HS-5 (cell line): ENCODE measurements at places on chromosomes 1 and 21.
A peak's percentile ranks its signal among the peaks of the same experiment; 100 is the strongest.

DNA sequence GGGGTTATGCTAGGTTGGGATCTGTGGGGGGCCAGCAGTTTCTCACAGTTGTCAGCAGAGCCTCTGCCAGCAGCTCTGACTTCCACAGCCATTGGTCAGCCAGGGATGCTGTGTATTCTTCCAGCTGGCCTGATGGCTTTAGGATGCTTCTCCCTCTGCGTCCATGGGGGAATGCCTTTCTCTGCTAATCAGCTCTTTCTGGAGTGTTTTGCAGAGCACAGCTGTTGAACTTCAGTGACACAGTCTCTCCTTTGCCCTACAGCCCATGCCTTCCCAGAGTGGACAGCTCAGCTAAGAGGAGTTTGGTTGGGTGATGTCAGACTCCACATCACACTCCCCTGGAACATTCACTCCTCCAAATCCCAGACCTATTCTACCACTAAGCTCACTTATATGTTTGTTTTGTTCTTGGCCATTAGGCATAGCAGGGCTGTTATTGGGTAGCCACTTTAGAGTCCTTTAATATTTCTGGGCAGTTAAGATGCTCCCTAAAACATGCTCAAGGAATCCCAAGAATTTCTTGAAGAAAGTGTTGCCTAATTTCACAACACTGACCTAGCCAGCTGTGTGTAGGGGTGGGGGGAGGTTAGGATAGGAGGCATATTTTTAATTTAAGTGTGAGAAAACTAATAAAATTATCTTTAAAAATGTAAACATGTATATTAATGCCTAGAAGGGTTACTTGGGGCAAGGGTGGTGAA lies 75.3 kb upstream of the KIAA0040 start:
- no peak for DNase-seq

GRCh38 chr1:218983848-218984247 lies 189.8 kb upstream of the LYPLAL1 start:
- no peak for DNase-seq

- DNase-seq, result peak; percentile 68
These were observed 45.5 kb upstream of the AIM2 start for GRCh38 chr1:159122005-159122621.

DNA sequence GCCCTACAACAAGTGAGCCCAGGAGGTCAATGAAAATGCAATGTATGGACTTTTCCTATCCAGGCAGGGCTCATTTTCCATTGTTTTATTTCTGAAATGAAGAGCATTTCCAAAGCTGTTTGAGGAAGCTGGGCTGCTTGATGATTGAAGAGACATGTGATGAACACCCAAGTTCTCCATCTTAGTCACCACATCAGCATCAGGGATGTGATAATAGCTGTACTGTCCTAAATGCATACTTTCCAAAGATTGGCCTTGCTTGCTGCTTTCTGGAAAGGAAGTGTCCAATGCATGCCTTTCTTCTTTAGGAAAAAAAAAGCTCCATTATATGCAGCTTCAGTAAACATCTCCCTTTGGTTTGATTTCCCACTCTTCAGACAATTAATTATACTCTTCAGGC lies 425.9 kb upstream of the RUNX1 start:
- no peak for DNase-seq

- DNase-seq, result no peak
These were observed 245.3 kb downstream of the SLC45A1 start for GRCh38 chr1:8562881-8563865.

DNA sequence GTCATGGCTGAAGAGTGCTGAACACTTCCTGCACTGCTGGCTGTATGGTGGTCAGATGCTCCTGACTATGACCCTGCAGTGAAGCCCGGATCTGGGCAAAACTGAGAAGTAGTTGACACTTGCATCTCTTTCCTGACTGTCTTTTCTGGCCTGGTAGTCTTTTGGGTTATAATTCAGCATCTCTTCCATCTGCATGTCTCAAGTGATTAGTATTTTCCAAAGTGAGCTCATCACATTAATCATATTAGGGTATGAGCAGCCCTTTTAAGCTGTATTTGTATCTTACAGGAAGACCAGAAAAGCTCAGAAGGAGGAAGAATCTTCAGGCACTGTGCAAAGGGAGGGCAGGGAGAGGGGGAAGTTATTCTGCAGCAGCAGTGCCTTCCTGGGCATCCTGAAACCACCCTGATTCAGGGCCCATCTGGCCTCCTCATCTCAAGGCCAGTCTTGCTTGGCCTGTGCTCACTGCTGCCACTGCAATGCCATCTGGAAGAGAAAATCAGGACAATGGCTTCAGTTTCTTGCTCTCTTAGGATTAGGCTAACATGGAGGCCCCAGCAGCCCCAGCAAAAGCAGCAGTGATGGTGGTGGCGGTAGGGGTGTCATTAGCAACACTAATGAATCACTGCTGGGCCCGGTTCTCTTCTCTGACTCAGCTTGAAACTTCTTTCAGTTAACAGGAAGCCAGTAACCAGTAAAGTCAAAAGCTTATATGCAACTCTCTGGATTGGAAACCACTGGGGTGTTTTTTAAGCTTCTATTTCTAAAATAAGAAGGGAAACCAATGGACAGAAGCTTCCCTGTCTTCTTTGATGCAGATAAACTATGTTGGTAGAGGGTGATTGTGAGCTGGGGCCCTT lies 63.3 kb upstream of the WDR26 start:
- peak; percentile 88 for DNase-seq

DNA sequence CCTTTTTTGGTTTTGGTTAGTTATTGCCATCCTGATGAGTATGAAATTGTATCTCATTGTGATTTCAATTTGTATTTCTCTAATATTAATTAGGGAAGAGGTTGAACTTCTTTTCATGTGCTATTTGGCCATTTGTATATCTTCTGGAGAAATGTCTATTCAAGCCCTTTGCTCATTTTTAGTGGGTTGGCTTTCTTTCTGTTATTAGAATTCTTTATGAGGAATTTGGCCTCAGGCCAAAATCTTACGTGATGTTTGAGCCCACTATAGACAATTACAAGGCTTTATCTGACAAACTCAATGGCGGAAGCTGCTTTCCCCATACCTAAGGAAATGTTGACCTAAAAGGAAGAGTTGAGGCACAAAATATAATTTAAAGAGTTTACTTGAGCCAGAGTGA lies 32.9 kb downstream of the IVNS1ABP start:
- DNase-seq, result no peak

GRCh38 chr1:155197901-155198546 lies 9.7 kb downstream of the THBS3 start:
- no peak for DNase-seq

- DNase-seq, result no peak
These were observed 771 bp downstream of the EIF4G3 start for GRCh38 chr1:21175670-21176581.

DNA sequence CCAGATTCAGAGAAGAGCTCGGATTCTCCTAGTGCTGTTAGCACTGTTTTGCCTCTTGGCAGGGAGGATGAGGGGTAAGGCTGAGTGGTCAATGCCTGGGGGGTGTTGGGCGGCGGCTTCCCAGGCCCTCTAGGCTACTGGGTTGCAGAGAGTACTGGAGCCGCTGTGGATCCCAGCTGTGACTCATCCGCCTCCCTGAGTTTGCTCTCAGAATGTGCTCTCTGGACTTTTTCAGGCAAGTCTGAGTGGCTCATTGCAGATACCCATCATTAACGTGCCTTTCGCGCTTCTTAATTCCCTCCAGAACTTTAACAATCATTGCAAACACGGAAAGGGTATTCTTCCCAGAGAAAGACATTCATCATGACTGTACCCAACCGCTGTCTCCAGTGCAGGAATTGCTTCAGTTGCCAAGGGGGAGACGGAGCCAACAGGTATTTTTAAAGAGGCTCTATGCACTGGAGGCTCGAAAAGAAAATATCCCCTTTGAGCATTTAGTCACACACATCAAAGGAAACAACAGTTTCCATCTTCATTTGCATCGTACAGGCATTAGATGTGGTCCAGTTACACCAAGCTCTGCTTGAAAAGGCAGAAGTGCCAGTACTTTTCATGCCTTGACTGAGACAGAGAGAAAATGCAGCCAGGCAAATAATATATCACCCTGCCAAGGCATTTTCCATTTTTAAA lies 14.4 kb upstream of the CAMTA1 start:
- no peak for DNase-seq

GRCh38 chr21:39051588-39051949 lies 131.7 kb downstream of the PSMG1 start:
- peak; percentile 63 for DNase-seq

- no peak for DNase-seq
These were observed 34.3 kb upstream of the CCDC27 start for GRCh38 chr1:3717715-3718601.

GRCh38 chr1:206770531-206771337 lies at the start of gene IL19:
Gene IL19, plus strand, starts transcription at chr1:206770773. Its CDS starts 65,890 bp downstream, at chr1:206836663.
- no peak for DNase-seq

GRCh38 chr1:114549137-114549536 lies 32.3 kb downstream of the BCAS2 start:
- DNase-seq, result no peak

DNA sequence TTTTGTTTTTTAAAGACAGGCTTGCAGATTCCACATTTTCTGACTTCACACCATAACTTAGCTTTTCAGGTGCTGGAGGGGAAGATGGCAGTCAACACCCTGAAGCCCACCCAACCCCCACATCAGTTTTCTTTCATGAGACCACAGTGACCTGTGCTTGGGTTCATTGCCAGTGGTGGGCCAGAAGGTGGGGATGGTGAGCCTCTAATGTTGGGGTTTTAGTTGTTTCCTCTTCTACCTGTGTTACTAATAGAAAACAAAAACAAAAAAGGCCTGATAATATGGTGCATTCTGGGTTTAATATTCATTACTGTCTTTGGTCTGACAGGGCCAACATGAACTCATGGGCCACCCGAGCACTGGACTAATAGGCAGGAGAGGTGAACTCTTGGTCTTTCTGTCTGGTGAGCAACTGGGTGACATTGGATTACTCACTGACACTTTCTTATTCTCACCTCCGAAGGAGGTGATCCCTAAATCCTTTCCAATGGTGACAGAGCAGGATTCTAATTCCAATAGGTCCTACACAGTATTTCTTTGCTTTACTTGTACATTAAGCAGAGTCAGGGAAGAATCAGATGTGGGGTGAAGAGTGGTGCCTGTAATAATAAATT lies 132.8 kb downstream of the CLIC6 start:
- no peak for DNase-seq

DNA sequence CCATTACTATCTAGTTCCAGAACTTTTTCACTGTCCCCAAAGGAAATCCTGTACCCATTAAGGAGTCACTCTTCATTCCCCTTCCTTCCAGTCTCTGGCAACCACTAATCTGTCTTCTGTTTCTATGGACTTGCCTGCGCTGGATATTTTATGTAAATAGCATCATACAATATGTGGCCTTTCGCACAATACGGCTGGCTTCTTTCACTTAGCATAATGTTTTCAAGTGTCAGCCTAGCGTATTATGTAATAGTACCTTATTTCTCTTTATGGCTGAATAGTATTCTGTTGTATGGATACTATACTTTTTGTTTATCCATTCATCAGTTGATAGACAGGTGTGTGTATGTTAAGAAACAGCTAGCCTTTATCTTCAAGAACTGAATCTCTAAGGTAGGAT lies 14.3 kb downstream of the ATF3 start:
- DNase-seq, result no peak

DNA sequence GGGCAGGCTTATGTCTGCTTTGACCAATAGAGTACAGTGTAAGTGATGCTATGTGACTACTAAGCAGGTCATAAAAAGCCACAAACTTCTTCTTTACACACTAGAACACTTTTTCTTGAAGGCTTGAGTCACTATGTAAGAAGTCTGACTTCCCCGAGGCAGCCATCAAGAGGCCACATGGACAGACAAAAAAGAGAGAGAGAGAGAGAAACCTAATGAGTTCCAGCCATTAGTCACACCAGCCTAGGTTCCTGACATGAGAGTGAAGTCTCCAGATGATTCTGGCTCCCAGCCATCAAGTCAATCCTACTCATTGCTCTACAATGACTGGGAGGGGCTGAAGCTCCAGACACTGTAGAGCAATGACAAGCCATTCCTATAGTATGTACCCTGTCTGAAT lies 101.4 kb downstream of the LHX9 start:
- peak; percentile 96 for DNase-seq

GRCh38 chr1:44636083-44636687 lies 38.1 kb downstream of the TMEM53 start:
- DNase-seq, result no peak

DNA sequence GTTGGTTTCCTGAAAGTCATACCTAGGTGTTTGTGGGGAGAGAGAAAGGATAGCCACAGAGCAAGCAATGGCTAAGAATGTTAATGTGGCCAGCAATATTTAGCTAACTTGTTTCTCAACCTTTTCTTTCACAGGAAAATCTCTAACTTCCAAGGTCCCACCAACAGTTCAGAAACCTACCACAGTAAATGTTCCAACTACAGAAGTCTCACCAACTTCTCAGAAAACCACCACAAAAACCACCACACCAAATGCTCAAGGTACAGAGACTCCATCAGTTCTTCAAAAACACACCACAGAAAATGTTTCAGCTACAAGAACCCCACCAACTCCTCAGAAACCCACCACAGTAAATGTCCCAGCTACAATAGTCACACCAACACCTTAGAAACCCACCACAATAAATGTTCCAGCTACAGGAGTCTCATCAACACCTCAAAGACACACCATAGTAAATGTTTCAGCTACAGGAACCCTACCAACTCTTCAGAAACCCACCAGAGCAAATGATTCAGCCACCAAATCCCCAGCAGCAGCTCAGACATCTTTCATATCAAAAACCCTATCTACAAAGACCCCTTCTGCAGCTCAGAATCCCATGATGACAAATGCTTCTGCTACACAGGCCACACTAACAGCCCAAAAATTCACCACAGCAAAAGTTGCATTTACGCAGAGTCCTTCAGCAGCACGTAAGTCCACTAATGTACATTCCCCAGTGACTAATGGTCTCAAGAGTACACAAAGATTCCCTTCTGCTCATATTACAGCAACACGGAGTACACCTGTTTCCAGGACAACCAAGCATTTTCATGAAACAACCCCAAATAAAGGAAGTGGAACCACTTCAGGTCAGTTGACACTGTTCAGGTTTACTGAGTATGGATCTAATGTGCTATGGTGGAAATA lies 15.3 kb downstream of the CD55 start:
- DNase-seq, result no peak

DNA sequence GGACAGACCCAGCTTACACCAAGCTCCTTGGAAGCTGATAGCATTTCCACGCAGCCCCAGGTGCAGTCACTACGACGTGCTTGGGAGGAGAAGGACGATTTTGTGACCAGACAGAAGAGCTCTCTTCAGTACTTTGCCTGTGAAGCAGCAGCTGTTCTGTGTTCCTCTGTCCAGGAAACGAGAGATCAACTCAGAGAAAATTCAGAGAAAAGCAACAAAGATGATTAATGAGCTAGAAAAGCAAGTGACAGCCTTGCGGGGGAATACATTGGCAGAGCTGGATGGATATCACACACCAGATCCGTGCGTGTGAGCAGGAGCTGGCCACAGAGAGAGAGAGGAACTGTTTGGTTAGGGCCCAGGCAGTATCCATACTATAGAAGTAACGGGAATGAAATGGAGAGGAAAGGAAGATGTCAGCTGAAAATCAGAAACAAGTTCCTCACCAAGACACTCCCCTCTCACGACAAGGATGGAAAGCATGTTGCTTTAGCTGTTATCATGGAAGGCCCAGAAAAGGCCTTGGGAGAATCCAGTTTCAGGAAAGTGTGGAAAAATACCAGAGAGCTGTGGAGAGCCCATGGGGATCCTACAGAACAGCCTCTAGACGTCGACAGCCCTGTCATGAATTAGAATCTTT lies 106.2 kb downstream of the TOMM20 start:
- no peak for DNase-seq

GRCh38 chr1:29417147-29417858 lies 181.0 kb downstream of the PTPRU start:
- DNase-seq, result no peak
